COR-L47 (cell line): ENCODE measurements at places on chromosomes 13 and 19.
A peak's percentile ranks its signal among the peaks of the same experiment; 100 is the strongest.

GRCh38 chr19:29665826-29666577 lies 741 bp downstream of the PLEKHF1 start:
- DNase-seq = no peak

GRCh38 chr13:77544758-77545338 lies 9.3 kb downstream of the SCEL start:
- DNase-seq = no peak

DNA sequence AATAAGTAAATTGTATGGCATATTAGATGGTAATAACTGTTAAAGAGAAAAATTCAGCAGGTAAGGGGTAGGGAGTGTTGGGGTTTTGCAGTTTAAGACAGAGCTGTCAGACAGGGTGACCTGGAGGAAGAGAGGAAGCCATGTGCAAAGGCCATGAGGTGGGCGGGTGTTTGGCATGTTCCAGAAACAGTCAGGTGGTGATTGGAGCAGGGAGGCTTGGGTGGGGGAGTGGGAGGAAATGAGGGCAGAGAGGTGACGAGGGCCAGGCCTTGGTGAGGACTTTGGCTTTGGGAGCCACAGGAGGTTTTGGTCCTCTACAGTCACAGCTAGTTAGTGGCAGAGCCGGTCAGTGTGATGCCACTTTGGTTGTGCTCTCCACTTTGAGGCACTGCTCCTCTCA lies 20.1 kb downstream of the RYR1 start:
- no peak for DNase-seq

DNA sequence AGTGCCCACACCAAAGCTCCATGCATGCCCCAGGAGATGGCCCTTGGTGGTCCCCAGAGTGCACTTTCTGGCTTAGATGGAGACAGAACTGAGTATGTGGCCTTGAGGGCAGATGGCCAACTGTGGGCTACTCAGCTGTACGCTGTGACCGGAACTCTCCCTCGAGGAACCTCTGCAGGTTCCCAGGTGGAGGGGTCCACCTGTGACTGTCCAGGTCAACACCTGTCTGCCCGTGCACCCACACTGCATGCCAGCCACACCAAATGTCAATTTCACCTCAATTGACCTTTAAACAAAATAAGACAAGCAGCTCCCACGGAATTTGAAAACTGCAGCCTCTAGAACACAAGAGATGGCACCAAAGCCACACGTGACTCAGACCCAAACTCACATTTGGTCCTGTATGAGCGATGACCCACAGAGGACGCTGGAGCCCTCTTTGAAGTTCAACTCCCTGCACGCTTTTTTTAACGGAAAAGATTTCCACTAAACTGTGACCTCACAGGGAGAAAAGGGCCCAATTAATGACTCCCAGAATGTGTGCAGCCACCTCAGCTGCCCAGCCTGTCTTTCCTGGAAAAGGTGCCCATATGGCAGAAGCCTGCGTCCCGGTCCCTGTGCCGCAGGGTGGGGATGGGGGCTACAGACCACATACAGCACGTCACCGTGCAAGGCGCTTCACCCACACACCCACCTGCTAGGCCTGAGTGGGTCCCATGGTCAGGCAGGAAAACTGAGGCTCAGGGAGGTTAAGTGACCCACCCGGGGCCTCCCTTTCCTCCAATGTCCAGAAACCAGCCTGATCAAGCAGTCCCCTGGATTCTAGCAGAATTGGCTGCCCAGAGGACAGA lies 47.7 kb downstream of the KLF2 start:
- DNase-seq = no peak

- DNase-seq = no peak
Measured at GRCh38 chr13:102569488-102569887, 27.3 kb upstream of the TPP2 start.

DNA sequence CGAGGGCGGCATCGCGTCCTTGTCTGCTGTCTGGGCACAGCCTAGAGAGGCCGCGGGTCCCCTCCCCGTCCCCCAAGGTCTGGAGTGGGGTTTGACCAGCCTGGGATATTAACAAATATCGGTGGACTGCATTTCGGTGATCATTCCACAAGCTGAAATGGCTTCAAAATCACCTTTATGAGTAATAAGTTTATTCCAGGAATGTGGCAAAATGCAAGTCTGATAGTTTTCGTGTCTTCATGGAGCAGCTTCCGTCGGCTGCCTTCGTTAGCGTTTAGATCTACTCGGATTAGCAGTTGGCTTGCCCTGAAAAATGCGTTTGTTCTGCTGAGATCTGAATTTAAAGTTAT lies 1.1 kb upstream of the GJA3 start:
- no peak for DNase-seq

- DNase-seq = no peak
Measured at GRCh38 chr19:28936001-28936400, 276.9 kb downstream of the UQCRFS1 start.

GRCh38 chr13:109145631-109146030 lies 516.2 kb downstream of the MYO16 start:
- peak; percentile 58 for DNase-seq

DNA sequence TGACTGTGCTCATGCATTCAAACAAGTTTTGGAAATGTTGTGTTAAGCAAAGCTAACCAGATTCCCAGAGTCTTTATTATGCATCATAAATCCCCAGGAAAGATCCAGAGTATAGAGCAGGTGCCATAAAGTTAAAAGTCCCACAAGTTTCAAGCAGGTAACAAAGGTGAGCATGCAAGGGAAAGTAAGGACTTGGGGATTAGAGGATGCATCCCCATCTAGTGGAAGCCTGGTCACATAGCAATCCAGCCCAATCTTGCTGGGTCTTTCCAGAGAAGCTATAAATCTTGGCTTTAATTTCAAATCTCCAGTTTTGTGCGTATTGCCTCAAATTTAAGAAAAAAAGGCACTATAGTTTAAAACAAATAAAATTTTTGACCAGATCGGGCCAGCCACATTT lies 72.7 kb downstream of the ZNF254 start:
- no peak for DNase-seq

DNA sequence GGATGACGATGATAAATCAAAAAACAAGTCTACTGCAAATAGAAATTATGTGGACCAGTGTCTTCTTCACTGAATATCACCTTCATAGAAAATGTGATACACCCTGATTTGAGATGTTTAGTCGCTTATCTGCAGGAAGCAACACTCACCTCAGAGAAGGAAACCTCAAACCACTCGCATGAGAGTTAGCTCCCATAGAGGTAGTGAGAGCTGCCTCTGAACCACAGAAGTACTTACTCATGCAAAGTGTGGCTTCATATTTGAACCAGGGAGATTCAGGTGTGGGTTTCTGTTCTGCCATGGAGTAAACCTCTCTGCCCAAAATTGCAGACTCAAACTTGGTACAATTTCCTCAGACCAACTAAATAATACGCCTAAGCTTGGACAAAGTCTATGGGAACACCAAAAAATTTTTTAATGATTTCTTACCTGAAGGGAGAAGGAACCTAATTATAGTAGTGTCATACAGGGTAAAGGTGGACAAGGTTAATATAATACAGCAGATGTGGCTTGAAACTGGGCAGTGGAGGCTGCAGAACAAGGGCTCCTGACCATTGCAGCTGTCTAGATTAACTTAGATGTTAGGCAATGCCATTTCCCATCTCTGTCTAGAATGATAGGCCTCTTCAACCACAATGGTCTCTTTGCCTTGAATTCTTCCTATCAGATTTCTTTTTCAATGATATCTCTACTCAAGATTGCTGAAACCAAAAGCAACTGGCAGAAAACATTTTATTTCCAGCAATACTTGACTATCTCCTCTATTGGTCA lies 29.6 kb upstream of the RCBTB2 start:
- no peak for DNase-seq

DNA sequence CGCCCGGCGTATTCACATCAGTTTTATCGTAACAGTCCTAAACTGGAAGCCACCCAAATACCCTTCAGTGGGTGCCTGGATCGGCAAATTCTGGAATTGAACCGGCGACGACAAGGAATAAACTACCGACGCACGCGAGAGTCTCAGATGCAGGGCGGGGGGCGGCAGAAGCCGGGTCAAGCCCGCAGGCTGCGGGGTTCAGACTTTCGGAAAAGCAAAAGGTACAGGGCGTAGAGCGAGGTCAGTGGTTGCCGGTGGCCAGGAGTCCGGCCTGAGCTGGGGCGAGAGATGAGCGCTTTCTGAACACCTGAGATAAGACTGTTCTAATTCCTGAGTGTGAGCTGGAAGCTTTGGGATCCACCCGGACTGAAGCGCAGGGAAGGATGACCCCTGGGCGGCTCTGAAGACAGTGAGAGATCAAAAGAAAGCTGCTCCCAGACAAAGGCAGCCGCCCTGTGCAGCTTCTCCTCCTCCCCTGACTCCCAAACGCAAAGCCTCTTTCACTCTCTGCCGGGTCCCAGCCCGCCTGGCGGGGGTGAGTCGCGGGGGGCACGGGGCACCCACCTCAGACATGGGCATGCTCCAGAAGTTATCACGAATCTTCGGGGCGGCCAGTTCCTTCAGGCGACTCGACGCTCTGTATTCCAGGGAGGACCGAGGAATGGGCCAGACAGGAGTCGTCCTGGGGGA lies 26.2 kb upstream of the MIER2 start:
- no peak for DNase-seq

- DNase-seq = no peak
Measured at GRCh38 chr19:28066988-28067387, 1146.0 kb downstream of the UQCRFS1 start.

- no peak for DNase-seq
Measured at GRCh38 chr19:45354241-45354842, 13.8 kb downstream of the KLC3 start.

DNA sequence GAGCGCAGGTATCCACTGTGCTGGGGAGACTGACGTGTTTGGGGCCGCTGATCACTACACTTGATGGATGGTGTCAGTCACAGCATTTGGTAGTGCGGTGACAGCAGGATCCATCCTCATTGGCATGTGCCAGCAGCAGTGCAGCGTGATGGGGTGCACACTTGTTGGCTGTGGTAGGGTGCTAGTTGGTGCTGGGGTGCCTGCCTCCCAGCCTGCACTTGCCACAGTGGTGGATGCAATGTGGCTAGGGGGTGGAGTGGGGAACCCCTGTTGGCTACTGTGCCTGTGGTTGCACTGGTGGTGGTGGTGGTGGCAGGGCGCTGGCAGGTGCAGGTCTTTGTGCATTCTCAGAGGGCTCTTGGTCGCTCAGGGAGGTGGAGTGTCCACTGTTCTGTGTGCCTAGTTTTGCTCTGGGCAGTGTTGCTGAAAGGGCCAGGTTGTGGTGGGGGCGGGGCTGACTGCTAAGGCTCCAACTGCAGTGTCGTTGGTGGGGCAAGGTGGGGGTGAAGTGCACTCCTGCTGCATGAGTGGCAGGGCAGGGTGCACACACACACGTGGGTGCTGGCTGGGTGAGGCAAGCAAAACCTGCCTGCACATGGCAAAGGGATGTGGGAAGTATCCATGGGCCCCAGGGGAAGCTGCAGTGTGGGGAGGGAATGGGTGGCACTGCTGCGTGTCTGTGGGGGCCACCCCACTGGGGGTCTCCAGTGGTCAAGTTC lies 84.8 kb downstream of the ZMYM2 start:
- DNase-seq = no peak

- no peak for DNase-seq
Measured at GRCh38 chr13:22925881-22926747, 254.7 kb upstream of the SGCG start.
